CD4-positive, alpha-beta T cell treated with Interleukin-17A for 1 hour (primary cell): ENCODE measurements at places on chromosomes 2 and 18.

DNA sequence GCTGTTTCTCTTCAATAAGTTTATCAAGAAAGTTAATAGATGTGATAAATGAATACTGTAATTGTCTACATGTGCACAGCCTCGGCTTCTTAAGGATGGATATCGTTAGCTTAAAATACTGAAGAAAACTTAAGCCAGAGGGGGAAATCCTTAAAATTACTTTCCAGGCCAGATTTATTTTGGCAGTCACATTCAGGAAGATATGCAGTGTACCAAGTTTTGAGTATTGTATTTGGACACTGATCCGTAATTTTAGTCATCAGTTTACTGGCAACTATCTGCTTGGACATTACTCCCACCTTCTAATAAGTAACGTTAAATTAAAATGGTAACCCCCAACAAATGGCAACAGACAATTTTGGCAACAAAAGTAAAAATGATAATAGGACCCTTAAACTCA is 770.0 kb upstream of the ZEB2 start:
- no peak for DNase-seq

DNA sequence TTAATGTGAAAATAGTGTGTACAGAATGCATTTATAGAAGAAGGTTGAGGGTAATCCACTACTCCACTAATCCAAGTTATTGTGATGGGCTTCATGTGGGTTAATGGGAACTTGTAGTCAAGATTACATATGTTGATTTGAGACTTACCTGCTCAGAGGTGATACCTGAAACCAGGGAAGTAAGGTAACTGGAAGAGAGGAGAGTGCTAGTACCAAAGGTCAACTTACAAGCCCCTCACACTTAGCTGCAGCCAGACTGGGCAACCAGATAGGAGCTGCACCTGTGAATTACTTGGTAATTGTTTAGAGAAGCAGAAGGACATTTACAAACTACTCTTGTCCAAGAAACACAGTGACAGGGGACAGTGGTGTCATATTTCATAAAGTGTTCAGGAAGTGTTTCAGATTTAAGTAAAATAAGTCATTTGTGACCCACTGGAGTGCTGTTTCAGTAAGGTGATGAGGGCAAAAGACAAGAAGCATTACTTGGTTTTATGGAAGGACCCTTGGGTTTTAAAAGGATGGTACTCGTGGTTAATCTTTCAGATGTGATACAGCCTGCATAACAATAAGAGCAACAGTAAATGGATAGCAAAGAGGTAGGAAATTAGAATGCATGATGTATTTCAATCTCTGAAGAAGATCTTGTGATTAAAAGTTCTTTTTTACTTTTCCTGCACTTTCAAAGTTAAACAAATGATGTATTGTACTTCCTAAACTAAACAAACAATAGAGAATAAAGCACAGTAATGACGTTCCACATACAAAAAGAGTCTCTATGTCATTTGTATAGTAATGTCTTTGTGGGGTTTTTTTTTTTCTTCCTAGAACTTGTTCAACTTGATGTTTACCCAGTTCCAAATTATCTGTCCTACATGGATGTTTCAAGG is 189.3 kb downstream of the PHLPP1 start:
- no peak for DNase-seq

- DNase-seq: peak; percentile 45
These were observed 141.1 kb downstream of the HDAC4 start for GRCh38 chr2:239259603-239260298.

- DNase-seq: no peak
These were observed 125.2 kb downstream of the UBE2E3 start for GRCh38 chr2:181105562-181105961.

DNA sequence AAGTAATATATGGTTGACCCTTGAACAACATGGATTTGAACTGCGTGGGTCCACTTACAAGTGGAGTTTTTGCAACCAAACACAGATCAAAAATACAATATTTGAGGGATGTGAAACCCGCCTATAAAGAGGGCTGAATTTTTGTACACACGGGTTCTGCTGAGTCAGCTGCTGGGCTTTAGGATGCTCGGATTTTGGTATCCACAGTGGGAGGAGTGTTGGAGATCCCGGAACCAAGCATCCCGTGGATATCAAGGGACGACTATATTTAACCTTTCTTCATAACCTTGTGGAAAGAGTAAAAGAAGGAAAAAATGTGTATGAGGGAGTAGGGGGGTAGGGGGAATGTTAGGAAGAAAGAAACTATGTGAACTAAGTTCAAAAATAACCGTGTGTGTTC is 10.0 kb upstream of the INPP1 start:
- DNase-seq: no peak

DNA sequence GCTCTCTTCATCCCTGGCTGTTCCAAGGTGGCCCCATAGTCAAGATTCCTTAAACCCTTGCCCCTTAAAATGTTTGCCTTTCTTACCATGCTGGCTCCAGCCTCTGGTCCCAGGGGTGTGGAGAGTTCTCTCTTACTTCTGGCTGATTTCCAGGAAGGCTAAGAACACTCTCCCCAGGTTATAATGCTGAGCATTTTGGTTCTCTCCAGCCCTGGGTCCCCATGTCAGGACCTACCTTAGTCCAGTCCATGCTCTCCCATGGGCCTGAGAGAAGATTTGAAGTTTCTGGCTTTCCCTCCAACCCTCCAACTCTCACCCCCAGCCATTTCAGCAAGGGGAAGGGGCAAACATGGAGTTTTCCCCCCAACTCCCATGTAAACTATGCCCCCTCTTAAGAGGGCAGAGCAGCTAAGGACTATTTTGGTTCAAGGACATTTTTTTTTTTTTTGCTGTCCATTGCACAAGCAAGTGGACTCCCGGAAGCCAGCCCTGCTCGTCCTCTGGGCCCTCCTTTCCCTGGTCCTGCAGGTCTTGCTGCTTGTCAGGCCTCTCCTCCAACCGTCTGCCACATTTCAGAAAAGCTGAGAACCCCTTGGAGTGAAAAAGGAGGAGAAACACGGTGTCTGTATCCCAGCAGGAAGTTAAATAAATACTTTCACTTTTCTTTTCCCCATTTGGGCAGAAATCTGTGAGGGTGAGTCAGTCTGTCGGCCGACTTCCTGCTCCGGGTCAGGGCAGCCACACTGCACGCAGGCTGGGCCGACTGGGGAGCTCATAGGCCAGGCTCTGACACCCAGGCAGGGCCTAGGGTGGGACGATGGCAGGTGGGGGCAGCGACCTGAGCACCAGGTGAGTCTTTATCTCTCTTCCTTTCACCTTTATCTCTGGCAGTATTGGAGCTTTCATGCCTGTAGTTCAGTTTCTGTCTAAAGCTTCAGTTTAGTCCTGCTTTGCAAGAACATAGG is at the start of gene SP140L:
Gene SP140L (plus strand): TSS at position 741 of the 965 bp plus-strand sequence. CDS start 77 bp downstream, at position 818.
- DNase-seq: peak; percentile 85

DNA sequence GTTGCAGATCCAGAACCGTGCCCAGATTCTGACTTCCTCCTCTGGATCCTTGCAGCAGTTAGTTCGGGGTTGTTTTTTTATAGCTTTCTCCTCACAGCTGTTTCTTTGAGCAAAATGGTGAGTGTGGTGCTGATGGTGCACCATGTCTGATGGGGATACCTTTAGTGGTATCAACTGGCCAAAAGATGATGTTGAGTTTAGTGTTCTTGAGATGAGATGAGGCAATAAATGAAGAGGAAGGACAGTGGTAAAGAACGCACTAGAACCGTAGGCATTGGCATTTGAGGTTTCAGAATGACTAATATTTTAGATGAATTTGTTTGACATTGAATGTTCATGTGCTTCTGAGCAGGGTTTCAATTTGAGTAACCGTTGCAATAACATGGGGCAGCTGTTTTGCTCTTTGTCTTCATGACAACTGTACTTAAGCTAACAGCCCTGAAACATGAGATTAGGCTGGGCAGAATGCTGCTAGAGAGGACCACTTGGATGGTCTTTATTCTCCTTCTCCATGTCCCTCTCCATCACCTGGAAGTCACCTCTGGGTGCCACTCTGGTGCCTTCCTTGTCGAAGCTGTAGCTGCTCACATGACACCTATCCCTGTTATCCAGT is 3.9 kb downstream of the CTLA4 start:
- peak; percentile 51 for DNase-seq

- DNase-seq: no peak
These were observed 301.8 kb upstream of the GALNT5 start for GRCh38 chr2:156955701-156956100.

DNA sequence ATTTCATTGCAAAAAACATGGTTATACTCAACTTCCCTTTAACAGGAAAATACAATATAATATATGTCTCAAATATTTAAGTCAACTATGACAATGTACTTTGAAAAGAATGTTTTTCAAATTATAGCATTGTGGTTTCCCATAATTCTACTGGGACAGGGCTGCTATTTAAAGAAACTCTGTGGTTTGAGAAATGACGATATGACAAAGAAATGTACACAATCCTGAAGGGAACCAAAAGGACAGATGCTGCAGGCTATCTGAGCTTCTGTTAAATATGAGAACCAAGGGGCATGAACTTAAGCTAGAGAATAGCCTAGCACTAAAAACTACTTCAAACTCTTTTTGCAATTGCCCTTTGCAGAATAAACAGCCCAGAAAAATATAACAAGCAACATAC is 415.9 kb downstream of the GRB14 start:
- DNase-seq: no peak

DNA sequence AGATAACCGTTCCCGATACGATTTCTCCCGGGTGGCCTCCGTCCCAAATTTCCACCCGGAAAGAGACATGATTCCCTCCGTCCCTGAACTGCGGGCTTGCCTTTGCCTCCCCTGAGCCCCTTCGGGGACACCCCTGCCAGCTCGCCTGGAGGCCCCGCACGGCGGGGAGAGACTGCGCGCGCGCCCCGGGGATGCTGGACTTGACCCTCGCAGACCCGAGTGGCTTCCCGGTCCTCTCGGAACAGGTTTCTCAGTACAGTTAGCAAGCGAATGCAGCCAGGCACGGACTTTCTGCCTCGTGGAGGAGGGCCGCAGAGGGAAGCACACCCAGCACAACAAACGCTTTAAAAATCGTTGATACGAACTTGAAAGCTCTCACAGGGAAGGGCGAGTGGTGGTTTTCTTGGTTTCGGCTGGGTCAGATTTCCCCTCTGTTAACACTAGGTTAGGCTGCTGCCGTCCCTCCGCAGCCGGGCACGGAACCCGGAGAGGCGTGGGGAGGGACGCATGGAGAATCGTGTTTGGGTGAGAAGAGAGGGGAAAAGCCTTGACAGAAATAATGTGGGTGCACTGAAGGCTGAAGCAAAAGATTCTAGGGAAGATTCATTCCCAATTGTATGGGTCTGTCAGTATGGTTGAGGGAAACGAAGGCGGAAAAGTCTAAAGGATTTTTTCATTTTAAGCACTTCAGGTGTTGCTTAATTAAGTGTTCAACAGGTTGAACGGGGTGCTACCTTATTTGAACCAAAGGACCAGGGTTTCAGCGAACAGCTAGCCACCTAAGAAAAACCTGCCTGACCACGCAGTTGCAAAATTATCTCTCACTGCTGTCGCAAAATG is 916 bp downstream of the TNFRSF11A start:
- DNase-seq: peak; percentile 9
